ENCODE measurements at places on chromosomes 5 and 9.
A peak's percentile ranks its signal among the peaks of the same experiment; 100 is the strongest.

DNA sequence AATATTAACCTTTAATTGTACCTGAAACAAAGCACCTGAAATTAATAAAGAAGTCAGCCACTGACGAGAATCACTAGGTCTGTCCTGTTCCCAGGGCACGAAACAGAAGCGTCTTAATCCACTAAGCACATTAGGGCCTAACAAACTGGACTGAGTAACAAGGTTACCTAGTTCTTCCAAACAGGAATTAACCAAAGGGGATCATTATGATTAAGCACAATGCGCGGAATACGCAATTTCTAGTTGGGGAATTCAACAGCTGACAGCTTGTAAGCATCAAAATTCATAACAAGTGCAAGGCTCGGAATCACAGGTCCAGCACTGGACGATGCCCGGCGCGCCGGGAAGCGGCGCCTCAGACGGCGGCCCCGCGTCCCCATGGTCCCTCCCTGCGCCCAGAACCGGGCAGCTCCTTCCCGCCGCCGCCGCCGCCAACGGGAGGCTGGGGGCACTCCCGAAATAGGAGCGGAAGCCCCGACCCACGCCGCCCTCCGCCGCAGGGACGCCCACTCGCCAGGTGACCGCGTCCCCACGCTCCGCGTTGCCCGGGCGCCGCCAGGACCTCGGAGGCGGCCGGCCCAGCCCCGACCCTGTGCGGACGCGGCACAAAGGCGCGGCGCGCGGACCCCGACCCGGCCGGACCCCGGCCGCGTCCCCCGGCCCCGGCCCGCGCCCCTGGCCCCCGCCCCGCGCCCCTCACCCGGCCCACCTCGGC lies 898 bp downstream of the CAMSAP1 start:
- no peak for DNase-seq

DNA sequence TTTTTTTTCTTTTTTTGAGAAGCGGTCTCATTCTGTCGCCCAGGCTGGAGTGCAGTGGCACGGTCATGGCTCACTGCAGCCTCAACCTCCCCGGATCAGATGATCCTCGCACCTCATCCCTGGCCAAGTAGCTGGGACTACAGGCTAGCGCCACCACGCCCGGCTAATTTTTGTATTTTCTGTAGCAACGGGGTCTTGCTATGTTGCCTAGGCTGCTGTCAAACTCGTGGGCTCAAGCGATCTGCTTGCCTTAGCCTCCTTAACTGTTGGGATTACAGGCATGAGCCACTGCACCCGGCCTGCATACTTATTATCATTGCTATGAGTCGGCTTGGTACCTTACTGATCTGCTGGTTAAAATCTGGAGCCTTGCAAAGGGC lies 790 bp upstream of the IARS1 start:
- DNase-seq, result no peak

- DNase-seq, result no peak
These were observed 192.4 kb downstream of the ARHGEF28 start for GRCh38 chr5:73818357-73818756.

DNA sequence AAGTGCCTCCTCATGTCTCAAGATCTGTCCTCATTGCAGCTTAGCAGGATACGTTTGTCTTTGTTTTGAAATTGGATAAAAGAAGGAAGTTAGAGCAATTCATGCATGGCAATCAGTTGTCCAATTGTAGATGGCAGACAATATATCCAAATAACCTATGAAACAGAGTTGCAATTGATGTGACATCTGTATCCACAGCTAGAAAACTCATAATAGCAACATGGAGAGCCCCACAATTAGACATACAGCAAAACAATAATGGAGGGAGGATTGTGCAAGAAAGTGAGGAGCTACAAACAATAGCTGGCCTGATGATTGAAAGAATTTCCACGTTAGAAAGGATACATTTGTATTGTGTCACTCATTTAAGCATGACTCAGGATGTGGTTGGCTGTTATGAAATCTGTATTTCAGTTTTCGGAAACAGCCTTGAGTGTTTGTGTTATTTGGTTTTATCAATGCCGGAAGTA lies 132.0 kb downstream of the FAM174A start:
- no peak for DNase-seq

DNA sequence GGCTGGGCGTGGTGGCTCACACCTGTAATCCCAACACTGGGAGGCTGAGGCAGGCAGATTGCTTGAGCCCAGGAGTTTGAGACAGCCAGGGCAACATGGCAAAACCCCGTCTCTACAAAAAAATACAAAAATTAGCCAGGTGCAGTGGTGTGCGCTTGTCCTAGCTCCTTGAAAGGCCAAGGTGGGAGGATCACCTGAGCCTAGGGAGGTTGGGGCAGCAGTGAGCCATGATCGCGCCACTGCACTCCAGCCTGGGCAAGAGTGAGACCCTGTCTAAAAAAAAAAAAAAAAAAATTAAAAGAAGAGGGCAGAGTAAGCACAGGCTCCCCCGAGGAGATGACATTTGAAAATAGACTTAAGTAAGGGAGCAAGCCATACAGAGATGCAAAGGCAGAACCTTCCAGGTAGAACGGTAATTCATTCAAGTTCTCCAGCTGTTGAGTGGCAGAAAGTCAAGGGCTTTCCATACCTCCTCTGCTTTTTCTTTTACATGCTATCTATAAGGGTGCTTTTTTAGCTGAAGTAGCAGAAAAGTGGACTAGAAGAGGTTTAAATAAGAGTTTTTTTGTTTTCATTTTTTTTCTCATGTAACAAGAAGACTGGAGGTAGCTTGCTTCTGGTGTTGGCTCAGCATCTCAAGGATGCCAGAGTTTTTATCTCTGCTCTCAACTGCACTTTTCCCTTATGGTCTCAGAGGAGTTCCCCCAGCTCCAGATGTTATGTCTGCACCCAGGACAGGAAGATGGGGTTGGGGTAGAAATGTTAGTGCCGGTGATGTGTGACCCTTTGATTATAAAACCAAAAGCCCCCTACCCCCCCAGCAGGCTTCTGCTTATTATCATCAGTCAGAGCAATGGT lies 40.8 kb downstream of the ERGIC1 start:
- DNase-seq, result no peak

GRCh38 chr9:133761641-133762248 lies 23.6 kb upstream of the SARDH start:
- no peak for DNase-seq

DNA sequence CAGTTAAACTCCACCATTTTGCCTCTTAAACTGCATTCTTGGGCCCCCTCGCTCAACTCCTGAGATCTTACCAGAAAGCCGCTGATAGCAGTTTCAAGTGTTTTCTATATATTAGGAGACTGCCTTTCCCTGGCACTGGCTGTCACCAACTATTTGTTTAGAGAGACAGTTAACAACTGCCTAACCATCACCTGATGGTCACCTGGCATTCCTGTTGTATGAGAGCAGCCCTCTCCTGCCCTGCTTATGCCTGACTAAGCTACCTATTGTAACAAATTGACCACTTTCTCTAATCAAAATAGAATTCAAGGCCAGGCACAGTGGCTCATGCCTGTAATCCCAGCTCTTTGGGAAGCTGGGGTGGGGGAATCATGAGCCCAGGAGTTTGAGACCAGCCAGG lies 28.0 kb upstream of the SIL1 start:
- no peak for DNase-seq

DNA sequence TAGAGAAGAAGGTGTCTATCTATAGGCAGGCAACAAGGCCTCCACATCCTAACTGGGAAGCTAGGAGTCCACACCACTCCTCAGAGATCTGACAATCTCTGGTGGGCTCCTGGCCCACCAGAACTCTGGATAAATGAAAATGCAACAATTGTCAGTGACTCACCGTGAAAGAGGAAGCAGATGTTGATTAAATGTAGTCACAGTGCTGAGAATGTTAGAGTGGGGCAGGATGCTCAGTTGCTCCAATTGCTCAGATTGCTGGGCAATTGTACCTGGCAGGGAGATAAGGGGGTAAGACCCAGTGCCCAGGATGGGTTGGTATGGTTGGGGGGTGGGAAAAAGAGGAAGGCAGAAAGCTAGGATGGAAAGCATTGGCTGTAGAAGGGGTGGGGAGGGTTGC lies 4.3 kb downstream of the CCL19 start:
- DNase-seq, result no peak

DNA sequence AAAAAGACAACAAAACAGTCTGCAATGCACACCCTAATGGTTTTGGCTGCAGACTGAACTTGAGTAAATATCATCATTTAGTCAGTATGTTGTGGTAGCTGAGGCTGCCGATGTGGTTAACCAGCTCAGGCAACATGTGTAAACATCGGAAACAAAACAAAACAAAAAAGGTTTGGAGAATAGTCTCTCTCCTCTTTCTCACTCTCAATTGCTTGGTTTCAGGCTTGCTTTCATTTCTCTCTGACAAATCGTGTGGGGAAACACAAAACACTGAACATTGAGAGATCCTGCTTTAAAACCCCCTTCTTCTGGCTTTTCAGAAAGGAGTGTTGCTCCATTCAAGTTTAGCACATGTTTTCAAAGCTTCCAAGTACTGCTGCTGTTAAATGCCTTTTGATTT lies 453.3 kb downstream of the BNC2 start:
- DNase-seq, result peak; percentile 79

GRCh38 chr5:77463905-77464304 lies 28.2 kb downstream of the WDR41 start:
- no peak for DNase-seq

GRCh38 chr9:125631391-125632085 lies 75.5 kb downstream of the MAPKAP1 start:
- peak; percentile 35 for DNase-seq

- no peak for DNase-seq
These were observed 9.1 kb upstream of the AK3 start for GRCh38 chr9:4750023-4750673.

DNA sequence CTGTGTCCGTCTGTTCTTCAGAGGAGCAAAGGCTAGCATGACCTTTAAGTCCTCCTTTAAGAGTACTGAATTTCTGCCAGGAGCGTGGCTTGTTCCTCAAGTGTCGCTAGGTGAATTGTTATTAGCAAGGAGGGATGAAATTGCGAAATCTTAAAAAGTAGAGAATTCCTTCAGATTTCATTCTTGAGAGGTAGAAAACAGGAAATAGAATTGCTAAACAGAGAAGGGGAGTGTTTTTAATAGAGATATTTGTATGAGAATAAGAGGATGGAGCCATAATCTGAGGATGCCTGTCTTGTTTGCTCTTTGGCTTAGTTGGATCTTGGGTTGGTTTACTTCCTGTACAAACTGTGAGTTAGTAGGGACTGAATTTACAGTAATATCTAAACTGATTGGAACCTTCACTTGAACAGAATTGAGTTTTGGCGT lies 39.2 kb downstream of the EXOSC2 start:
- DNase-seq, result no peak

- no peak for DNase-seq
These were observed 681 bp downstream of the PPWD1 start for GRCh38 chr5:65563777-65564176.

Data from smooth muscle cell of the brain vasculature (primary cell).